ENCODE measurements at places on chromosomes 2 and 18. TPM values are rescaled to one million over a fixed set of nuclear protein-coding genes. Genes with fewer than 3 reads are reported as not detected.

The TPO gene
- not detected for total RNA-seq

The DIPK1C gene
- total RNA-seq: 5.2 TPM

The SERPINB2 gene
- total RNA-seq: not detected

The EPB41L3 gene
- 79.9 TPM for total RNA-seq

The TCF23 gene
- total RNA-seq: 0.52 TPM

Data from skeletal muscle tissue (tissue), 5 donors.